ENCODE measurements at places on chromosomes 2 and 18. TPM values are rescaled to one million over a fixed set of nuclear protein-coding genes. Genes with fewer than 3 reads are reported as not detected.

The VWC2L gene
- total RNA-seq: not detected

The PTPN4 gene
- total RNA-seq: 16.1 TPM

The TXNDC2 gene
- 0.45 TPM for total RNA-seq

The CD226 gene
- 0.23 TPM for total RNA-seq

The ABCG8 gene
- not detected for total RNA-seq

The PLA2R1 gene
- 1.9 TPM for total RNA-seq

The TYW5 gene
- 6.7 TPM for total RNA-seq

The CCDC121 gene
- 3.8 TPM for total RNA-seq

The ERBB4 gene
- not detected for total RNA-seq

The STPG4 gene
- total RNA-seq: not detected

The SLC25A12 gene
- total RNA-seq: 15.7 TPM

Data from A549 treated with Mapracorat at 1 μM for 4 hours (cell line).